ENCODE measurements at places on chromosomes 1 and 21.

- no peak for DNase-seq
These were observed 66.5 kb downstream of the PLXNA2 start for GRCh38 chr1:208177656-208178055.

DNA sequence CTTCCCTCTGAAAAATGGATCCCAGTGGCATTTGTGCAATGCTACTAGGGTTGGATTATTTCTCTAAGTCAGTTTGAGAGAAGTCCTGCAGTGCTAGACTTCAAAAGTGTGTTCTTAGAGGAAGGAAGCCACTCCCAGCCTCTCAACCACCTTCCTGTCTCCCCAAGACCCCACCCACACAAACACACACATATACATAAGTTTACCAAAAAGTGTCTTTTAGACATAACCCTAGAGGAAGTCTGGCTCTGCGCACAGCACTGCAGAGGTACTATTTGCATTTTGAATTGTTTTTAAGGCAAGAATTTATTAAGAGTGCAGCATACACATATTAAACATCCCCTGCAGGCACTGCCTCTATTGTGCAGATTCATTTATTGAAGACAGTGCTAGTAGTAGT is 127.3 kb downstream of the HHIPL2 start:
- DNase-seq: peak; percentile 33

GRCh38 chr1:112000048-112000447 is 10.6 kb upstream of the KCND3 start:
- no peak for DNase-seq

DNA sequence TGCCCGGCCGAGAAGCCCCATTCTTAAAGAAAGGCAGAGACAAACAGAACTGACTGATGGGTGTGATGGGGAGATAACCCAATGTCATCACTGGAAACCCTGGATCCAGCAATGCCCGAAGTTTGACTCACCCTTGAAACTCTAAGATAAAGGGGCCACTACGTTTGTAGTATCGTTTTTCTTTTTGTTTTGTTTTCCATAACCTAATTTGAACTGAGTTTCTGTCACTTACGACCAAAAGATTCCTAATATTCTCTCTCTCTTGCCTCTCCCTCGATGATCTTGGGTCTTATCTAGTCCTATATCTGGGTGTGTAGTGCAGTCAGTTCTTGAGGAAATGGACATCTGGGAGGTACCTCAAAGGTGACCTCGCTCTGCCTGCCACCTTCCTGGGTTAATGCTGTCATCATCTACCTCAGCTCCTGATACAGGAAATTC is 57.8 kb upstream of the ID3 start:
- no peak for DNase-seq

DNA sequence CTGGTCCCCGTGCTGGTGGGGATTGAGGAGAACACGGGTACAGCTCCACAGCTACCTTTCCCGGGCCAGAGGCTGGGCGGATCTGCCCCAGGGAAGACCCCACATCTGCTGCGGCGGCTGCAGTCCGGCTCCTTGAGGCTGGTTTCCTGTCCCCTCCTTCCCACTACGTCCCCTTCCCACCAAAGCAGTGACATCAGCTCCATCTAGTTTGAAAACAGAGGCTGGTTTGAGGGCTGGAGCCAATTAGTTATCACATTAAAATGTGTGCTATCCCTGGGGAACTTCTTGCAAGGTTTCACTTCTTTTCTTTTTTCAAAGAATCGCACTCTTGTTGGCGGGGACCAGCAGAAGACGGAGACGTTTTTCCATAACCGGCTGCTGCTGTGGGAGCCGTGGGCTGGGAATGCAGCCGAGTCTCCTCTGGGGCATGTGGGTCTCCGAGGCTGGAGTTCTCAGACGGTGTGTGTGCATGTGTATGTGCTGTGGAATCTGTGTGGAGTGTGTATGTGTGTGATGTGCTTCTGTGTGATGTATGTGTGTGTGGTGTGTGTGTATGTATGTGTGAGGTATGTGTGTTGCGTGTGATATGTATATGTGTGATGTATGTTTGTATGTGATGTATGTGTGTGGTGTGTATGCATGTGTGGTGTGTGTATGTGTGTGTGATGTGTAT is 8.9 kb upstream of the PCBP3 start:
- no peak for DNase-seq

All from CD8-positive, alpha-beta T cell (primary cell).